ENCODE measurements at places on chromosomes 13 and 19. TPM values are rescaled to one million over a fixed set of nuclear protein-coding genes. Genes with fewer than 3 reads are reported as not detected.

Gene ZNF28
- 27.2 TPM for total RNA-seq

Gene CCDC169
- not detected for total RNA-seq

Gene BEST2
- total RNA-seq, result not detected

Gene TEX101
- total RNA-seq, result not detected

Gene TGFBR3L
- 1.6 TPM for total RNA-seq

Gene MKNK2
- 99.7 TPM for total RNA-seq

Gene CGB1
- total RNA-seq, result not detected

Gene IRGC
- not detected for total RNA-seq

Gene IGSF23
- total RNA-seq, result not detected

Gene NAA16
- total RNA-seq, result 27.0 TPM

Gene RHPN2
- 63.6 TPM for total RNA-seq

Gene ZNF578
- total RNA-seq, result not detected

Gene KIR2DL4
- not detected for total RNA-seq

Gene ADGRE3
- not detected for total RNA-seq

Gene CGB7
- total RNA-seq, result 0.66 TPM

Gene IFNL1
- total RNA-seq, result 1.0 TPM

Gene SPC24
- 36.4 TPM for total RNA-seq

Gene PLPP2
- 126 TPM for total RNA-seq

Gene ZNF317
- 25.4 TPM for total RNA-seq

Gene LHB
- total RNA-seq, result 1.1 TPM

Gene SPRED3
- 3.4 TPM for total RNA-seq

Gene CGB2
- not detected for total RNA-seq

Gene ZNF543
- total RNA-seq, result 8.5 TPM

Gene ACTMAP
- total RNA-seq, result 20.2 TPM

Gene IGFL3
- not detected for total RNA-seq

Gene CNN1
- total RNA-seq, result not detected

Gene PEG3
- 0.09 TPM for total RNA-seq

Gene NPAS1
- 1.2 TPM for total RNA-seq

Gene HSPB6
- 0.71 TPM for total RNA-seq

Gene TFDP1
- 31.4 TPM for total RNA-seq

Gene SYDE1
- total RNA-seq, result 2.6 TPM

Gene GPC5
- total RNA-seq, result not detected

Gene AMH
- 5.0 TPM for total RNA-seq

Gene LACC1
- 3.4 TPM for total RNA-seq

Gene CATSPERD
- total RNA-seq, result not detected

Gene CLEC17A
- total RNA-seq, result not detected

Gene ADGRE2
- total RNA-seq, result not detected

Gene IL11
- 1.3 TPM for total RNA-seq

Gene CPT1C
- total RNA-seq, result 1.4 TPM

Gene PLK5
- total RNA-seq, result not detected

Gene CALR3
- not detected for total RNA-seq

Gene ZNF665
- total RNA-seq, result not detected

Gene FGF22
- 0.24 TPM for total RNA-seq

Gene CACNA1A
- 0.61 TPM for total RNA-seq

Gene CGB8
- total RNA-seq, result 0.54 TPM

Gene PDE4A
- 2.8 TPM for total RNA-seq

Data from Calu3 (cell line).